Kasumi-1 (cell line): ENCODE measurements at places on chromosomes 2 and 18.
A peak's percentile ranks its signal among the peaks of the same experiment; 100 is the strongest.

DNA sequence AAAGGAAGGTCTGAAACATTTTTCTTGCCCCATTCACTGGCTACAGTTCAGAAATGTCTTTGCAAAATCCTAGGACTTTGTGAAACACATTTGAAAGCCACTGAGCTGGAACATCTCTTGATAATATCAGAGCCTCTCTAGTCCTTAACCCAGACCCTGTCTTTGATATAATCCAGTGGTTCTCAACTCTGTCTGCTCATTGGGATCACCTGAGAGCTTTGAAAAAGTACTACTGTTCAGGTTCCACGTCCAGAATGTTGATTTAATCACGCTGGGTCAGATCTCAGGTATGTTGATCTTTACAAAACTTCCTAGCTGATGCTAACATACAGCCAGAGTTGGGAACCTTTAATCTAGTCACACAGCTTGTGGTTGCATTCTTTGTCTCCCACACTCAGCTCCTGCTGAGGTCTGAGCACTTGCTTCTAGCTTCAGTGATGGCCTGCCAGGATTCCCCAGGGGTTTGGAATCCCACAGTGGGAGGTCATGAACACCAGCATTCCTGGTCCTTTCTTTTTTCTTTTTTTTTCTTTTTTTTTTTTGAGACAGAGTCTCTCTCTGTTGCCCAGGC, 262.7 kb downstream of the SETBP1 start:
- DNase-seq, result no peak

GRCh38 chr2:232950751-232951150, 62.3 kb downstream of the NGEF start:
- DNase-seq, result no peak

GRCh38 chr2:84888401-84889276, 7.8 kb upstream of the TRABD2A start:
- DNase-seq, result peak; percentile 95

GRCh38 chr18:48835119-48835518, 115.6 kb downstream of the SMAD7 start:
- DNase-seq, result no peak

DNA sequence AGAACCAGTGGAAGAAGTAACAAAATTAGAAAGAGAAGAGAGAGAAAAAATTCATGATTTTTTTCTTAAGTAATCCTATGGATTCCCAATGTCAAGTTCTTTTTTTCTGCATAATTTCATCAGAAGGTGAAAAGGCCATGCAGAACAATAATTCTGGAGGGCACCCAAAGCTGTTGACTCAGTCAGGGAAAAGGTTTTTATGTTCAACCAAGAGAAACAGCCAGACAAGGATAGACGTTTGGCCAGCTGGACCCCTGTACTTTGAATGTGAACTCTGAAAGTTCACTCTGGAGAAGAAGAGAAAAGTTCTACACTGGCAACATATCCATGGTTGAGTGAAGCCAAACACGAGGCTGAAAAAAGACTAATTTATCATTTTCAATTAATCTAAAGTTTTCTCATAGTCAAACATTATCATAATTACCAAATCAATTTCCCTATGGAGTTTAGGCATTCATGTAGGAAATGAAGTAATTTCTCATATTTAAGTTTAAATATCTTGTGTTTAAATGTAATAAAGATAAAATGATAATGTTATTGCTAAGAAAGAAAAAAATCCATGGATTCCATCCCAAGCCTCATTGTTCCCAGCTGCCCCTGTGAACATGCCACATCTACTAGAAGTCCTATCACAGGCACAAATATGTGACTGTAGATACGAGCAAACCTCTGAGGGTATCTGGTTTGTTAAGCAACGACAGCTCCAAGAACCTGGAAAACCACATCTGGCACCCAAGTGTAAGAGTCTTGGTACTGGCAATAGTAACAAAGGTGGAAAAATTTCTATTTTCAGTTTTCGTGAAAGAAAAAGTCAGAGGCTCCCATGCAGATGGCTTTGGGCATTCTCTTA, 742.7 kb upstream of the ACVR2A start:
- no peak for DNase-seq

GRCh38 chr2:36516136-36516870, 81.7 kb downstream of the FEZ2 start:
- no peak for DNase-seq

GRCh38 chr2:5539282-5540165, 152.7 kb upstream of the SOX11 start:
- DNase-seq, result no peak

GRCh38 chr2:135785032-135785431, 43.4 kb downstream of the UBXN4 start:
- peak; percentile 39 for DNase-seq
